ENCODE measurements at places on chromosomes 1 and 21.

GRCh38 chr1:48793863-48794262 is 17.2 kb upstream of the BEND5 start:
- DNase-seq: no peak

DNA sequence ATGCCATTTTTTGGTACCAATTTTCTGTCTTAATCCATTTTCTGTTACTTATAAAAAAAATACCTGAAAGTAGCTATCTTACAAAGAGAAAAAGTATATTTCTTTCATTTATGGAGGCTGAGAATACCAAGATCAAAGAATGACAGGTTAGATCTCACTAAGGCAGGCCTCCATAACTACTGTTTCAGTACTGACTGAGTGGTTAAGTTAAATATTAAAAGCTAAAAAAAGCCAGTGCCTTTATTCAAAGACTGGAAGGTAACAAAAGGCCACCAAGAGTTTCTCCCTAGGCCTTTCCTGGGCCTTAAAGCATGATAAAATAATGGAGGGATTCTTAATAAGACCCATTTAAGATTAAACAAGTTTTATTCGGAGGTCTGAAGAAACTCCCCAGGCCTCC is 687.7 kb upstream of the ADGRL4 start:
- no peak for DNase-seq

- DNase-seq: no peak
Measured at GRCh38 chr1:38135625-38136414, 89.2 kb upstream of the POU3F1 start.

- DNase-seq: no peak
Measured at GRCh38 chr1:206079135-206079534, 26.2 kb downstream of the RHEX start.

GRCh38 chr1:234536741-234537140 is 57.8 kb upstream of the TARBP1 start:
- no peak for DNase-seq

DNA sequence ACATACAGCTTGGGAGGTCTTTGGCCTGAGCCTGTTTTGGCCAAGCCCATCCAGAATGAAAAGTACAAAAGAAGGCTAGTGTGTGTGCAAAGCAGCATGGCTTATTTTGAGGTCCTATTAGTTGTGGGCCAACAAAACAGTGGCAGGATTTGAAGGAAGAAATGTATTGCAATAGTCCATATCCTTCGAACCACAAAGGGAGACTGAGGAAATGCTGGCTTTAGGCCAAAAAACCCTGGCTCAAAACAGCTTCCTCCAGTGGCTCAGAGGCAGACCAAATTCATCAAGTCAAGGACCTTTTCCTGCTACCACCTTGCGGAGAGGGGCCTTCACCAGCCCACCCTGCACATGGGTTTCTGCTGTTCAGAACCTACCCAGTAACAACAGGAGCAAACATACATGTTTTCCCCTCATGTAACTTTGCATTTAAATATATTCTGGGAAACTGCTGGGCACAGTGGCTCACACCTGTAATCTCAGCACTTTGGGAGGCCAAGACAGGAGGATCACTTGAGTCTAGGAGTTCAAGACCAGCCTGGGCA is 43.3 kb downstream of the VPS26C start:
- no peak for DNase-seq

GRCh38 chr1:46458846-46459245 is 30.8 kb upstream of the DMBX1 start:
- DNase-seq: no peak

- DNase-seq: no peak
Measured at GRCh38 chr1:154416471-154417337, 11.6 kb downstream of the IL6R start.

DNA sequence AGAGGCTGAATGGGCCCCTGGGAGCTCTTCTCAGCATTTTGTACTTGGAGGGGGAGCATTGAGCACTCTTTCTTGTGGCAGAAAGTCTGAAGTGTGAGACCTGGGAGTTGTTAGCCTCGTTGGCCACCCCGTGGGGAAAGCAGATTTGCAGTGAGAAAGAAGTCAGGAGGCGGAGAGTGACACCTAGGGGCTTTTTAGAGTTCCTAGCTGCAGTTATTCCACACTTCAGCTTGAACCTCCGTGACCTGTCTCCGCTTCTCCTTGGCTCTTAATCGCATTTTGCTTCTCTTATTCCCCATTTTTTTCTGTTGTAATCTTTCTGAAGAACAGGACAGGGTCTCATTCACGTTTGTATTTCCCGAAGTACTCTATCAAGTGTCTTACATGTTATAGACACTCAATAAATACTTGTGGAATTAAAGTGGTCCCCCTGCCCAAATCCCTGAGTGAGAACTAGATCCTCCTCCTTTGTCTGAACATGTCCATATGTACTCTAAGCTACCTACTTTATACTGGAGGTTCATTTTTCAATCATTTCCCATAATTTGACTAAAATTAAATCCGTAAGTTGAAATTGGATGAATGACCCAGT is 14.5 kb upstream of the C1orf141 start:
- peak; percentile 36 for DNase-seq

GRCh38 chr1:175043824-175044223 is 20.6 kb upstream of the MRPS14 start:
- no peak for DNase-seq

GRCh38 chr1:226952118-226952441 is 12.0 kb downstream of the COQ8A start:
- no peak for DNase-seq

- no peak for DNase-seq
Measured at GRCh38 chr1:48761411-48761810, 15.3 kb downstream of the BEND5 start.

- no peak for DNase-seq
Measured at GRCh38 chr1:62398377-62398776, 38.5 kb upstream of the USP1 start.

GRCh38 chr1:12475530-12475934 is 142.5 kb downstream of the DHRS3 start:
- no peak for DNase-seq

- no peak for DNase-seq
Measured at GRCh38 chr1:113756461-113756860, 2.8 kb downstream of the PHTF1 start.

- no peak for DNase-seq
Measured at GRCh38 chr1:245856944-245857531, 650.0 kb downstream of the SMYD3 start.

DNA sequence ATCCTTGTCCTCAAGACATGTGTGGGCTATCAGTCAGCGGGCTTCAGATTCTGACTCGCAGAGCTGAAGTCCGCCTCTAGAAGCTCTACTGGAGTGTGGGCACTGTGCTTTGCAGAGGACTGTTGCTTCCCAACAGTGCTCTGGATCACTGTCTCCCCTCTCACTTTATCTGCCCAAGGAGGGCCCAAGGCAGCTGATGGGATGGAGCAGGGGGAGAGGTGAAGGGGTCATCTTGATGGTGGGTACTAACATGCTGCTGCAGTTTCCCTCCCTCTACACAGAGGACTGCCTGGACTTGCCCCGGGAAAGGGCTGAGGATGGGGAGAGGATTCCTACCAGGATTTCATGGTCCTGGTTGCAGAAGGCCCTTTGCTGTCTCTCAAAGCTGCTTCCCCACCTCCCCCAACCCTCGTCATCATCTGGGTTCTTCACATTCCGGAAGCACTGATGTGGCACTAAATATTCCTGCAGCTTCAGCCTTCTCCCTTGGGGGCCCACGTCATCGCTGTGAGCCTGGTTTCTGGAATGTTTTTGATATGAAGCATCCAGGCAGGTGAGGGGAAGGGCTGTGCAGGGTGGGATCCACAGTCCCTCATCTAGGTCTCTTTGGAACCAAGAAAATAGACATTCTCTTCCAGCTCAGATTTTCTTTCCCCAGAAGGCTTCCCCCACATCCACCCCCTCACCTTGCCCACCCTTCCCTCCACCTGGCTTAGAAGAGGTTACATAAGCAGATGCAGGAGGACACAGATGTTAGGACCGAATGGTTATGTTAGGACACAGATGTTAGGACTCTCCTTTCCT is 23.2 kb downstream of the NUAK2 start:
- no peak for DNase-seq

DNA sequence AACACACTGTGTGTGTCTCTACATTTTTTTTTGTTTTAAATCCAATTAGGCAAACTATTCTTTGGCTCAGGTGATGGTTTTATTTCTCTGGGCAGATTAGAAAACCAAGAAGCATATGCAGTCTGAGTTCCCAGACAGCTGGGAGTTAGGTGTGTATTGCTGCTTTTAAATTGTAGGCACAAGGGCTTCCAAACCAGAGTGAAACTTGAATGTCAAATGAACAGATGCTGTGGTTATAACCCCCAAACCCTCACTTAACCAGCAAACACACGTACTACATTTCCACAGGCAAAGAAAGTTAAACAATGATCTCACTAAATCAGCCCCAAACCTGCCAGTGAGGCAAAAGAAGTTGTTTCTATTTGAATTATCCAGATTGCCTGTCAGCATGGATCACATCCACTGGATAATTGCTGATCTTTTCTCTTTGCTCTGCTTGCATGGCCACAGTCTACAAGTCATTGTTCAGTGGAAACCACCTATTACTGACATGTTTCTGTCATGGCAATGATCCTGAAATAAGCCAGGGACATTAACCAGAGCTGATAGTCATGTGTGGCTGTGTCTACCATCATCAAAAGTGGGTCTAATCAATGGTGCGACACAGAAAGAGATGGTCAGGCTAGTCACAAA is 576.5 kb upstream of the PLXNA2 start:
- DNase-seq: no peak

- DNase-seq: no peak
Measured at GRCh38 chr1:212124690-212125582, 89.4 kb downstream of the DTL start.

DNA sequence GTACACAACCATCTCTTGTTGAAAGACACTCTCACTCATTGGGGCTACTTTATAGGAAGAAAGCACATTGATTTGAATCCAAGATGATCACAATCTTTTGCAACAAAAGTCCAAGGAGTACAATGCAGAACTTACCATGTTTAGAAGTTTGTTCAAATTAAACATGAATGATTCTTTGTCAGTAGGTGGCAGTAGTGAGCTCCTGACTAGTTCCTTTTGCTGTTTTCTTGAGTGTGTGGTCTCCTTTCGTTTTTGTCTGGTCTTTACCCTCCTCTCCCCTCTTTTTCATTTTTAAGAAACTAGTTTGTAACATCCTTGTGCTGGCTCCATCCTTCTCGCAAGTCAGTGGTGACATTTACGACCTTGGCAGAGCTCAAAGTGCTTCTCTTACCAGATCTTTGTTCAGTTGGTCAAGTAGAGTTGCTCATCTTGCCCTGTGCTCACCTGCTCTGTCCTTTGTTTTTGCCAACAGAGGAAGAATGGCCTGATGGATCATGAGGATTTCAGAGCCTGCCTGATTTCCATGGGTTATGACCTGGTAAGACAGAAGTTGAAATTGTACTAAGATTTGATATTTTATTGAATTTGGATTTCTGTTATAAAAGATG is 35.7 kb upstream of the MTR start:
- DNase-seq: peak; percentile 62

DNA sequence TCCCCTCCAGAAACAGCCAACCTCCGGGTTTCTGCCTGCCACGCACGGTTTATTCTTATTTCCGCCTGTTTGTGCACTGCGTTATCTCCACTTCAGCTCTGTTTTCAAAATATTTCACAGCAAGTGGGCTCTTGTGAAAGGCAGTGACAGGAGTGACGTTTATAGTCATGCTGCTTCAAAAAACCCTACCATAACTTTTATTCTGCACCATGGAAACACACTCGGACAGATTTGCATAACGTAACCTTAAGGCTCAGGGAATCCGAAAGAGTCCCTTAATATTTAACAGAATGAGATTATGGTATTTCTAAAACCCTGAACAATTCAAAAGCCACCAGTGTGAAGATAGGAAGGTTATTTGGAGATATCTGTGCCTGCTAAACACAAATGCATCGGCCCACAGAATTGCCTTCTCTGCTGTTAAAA is 782 bp upstream of the SDE2 start:
- DNase-seq: no peak

GRCh38 chr1:12315146-12315545 is 85.3 kb downstream of the VPS13D start:
- no peak for DNase-seq

DNA sequence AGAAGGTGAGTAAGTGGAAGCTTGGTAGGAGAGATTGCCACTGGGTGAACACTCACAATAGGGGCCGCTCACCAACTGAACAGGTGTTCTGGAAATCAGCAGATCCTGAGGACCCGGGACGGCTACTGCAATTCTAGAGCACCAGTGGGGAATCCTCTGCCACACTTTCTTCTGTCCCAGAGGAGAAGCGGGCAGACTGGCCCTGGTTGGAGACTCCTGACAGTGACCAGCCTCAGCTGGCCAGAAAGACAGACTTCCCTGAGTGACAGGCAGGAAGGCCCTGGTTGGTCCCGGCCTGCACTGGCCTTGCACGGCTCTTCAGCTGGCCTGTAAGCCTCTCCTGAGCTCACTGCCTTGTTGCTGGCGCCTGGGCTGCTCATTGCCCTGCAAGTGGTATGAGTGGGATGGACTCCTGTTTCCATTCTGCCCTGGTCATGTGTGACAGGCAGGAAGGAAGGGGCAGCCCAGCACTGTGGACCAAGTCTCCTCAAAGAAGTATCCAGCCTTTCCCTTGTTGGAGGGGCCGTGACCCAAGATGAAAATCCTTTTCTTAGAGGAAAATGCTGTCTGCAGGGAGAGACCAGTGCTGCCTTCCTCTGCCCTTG is 34.5 kb downstream of the MAN1C1 start:
- no peak for DNase-seq

GRCh38 chr21:46425571-46425970 is 33.1 kb upstream of the DIP2A start:
- DNase-seq: peak; percentile 93

GRCh38 chr1:206029484-206029883 is 5.8 kb upstream of the CTSE start:
- DNase-seq: no peak

- DNase-seq: no peak
Measured at GRCh38 chr1:23475134-23475628, 8.8 kb downstream of the ASAP3 start.

Data from naive thymus-derived CD8-positive, alpha-beta T cell (primary cell).